ENCODE measurements at places on chromosomes 7 and 10. TPM values are rescaled to one million over a fixed set of nuclear protein-coding genes. Genes with fewer than 3 reads are reported as not detected.
A peak's percentile ranks its signal among the peaks of the same experiment; 100 is the strongest.

FFAR4 gene
- total RNA-seq = not detected

LIPK gene
- not detected for total RNA-seq

TUBAL3 gene
- total RNA-seq = not detected

CLDN4 gene
- 0.77 TPM for total RNA-seq

CDH23 gene
- 7.1 TPM for total RNA-seq

RELN gene
- 47.4 TPM for total RNA-seq

DNA sequence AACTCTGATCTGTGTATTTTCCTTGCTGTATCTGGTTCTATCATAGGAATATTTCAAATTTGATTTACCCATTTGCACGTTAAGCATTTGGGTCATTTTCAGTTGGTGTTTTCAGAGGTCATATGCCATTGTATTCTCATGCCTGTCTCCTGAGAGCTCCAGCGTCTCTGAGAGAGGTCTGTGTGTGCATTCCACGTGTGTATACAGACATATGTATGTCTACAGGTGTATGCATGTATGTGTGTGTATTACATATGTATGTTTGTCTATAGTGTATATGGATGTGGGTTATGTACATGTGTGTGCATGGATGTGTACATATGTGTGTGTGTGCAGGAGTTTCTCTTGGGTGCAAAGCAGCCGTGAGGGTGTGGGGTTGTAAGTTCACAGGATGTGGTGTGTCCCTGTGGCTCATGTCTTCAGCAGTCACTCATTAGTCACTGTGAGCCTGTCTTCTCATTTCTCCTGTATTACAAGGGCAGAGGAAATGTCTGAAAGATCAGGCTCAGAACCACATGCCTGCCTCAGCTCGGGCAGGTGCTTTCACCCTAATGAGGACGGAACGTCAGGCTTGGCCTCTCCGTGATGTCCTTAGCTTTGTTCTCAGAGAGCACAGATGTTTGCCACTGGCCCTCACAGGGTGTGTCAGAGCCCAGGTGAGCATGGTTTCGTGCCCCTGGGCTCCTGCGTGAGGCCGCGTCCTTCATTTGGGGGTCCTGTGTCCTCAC, 101.6 kb downstream of the NKX6-2 start:
- no peak for DNase-seq

DNA sequence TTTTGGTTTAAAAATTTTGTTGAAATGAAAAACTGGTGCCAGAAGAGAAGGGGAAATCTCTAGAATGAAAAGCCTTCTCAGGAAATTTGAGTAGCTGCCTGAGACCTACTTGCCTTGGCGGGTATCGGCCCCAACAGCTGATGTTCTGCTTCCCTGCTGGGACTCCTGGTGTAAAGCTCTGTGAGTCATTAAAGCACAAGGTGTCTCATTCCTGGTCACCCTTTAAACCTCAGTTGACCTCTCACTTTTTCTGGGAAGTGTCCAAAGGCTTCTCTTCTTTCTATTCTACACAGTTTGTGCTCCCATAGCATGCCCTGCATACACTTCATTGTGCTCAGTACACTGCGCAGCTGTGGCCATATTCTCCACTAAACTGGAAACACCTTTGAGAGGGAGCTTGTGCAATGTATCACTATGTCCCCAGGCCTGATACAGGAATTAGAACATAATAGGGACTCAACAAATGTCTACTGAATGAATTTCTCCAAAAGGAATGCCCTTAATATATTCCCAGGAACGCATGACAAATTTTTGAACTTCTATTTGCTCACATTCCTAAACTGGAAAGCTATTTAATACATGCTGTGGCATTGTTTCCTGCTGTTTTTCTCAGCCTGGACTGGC, 303.9 kb downstream of the SDHAF3 start:
- no peak for DNase-seq

- DNase-seq = no peak
These were observed 2.8 kb downstream of the TM9SF3 start for GRCh38 chr10:96584035-96584434.

DNA sequence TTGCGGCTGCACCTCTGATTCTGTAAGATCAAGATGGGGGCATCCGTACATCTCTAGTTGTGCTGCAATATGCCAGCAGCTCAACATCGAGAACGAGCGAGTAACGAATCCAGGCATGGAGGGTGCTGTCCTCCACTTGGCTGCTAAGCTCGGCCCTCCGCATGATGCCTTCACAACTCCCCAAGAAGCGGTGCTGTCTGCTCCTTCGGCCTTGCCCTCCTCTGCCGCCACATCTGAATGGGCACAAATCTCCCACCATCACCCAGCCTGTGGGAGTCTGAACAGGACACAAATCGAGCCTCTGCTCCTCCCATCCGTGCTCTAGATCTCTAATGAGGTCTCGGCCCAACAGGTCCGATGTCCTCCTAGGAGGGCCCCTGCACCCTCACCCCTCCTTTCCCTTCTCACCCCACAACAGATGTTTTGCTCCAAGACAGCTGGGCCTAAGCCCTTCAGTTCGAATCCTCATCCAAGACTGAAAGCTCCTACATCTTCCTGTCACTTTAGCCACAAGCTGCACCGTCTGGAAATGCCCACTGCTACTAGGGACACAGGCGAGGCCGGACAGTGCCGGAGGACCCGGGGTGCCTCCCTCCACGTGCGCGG, 86.7 kb downstream of the ZNF33B start:
- no peak for DNase-seq

DNA sequence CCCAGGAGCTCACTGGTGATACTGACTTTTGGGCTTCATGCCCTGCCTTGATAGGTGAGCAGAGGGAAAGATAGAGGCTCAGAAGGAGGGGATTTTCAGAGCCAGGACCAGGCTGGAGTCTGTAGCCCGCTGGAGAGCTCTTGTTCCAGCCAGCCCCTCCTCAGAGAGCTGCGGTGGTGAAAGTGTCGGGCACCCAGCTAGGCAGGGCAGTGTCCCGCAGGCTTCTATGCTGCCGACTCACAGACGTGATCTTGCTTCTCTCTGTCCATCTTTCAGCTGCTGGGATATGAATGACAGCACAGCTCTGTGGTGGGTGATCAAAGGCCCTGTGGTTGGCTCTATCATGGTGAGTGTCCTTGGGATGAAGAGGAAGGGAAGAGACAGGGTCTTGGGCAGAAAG, 35.2 kb downstream of the ADCYAP1R1 start:
- DNase-seq = no peak

- no peak for DNase-seq
These were observed 283.2 kb downstream of the WDR37 start for GRCh38 chr10:1339396-1339795.

DNA sequence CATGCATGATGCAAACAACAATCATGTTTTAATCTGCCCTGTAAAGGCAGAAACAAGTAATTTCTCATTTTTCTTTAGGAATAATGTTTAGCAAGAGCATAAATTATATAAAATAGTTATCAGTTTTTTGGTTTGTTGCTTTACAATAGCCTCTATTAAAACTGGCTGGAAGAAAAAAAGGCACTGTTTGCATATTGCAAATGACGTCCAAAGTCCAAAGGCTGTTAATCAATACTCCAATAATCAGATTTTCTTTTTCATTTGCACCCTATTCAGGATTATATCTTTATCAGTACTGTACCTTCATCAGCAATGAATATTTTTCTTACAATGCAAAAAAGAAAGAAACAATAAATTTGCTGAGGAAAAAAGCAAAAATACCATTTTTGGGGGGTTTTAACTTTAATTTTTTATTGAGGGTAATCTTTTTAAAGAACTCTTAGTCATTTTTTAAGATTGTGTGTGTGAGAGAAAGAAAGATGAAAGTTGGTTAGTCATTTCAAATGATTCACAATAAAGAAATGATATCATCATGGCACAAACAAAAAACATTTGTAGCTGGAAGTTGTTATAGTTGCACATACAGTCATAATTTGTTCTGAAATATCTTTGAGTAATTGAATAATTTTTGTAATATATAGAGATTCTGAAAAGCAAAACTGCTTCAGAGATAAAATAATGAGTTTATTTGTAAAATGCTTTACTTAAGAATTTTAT, 44.4 kb upstream of the AKR1C2 start:
- no peak for DNase-seq

DNA sequence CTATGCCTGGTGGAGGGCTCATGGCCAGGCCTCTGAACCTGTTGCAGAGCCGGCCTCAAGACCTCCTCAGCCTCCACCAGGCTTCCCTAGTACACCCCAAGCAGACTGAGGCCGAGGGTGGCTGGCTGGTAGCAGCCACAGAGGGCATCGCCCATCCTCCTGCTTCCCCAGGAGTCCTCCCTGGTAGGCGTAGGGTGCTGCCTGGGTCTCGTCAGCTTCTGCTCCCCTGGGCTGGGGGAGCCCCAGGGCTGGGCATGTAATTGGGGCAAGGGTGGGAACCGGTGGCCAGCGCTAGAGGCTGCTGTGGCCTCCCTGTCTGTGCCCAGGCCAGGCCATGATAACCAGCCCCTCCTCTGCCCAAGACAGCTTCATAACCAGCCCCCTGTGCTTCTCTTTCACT, 32.6 kb downstream of the TBATA start:
- no peak for DNase-seq

- no peak for DNase-seq
These were observed 22.8 kb upstream of the CRHR2 start for GRCh38 chr7:30705008-30705407.

GRCh38 chr7:83952236-83952635, 242.4 kb downstream of the SEMA3A start:
- DNase-seq = no peak

GRCh38 chr10:106711313-106711906, 453.1 kb downstream of the SORCS1 start:
- peak; percentile 27 for DNase-seq

- peak; percentile 68 for DNase-seq
These were observed 435 bp upstream of the PWWP2B start for GRCh38 chr10:132396494-132397035.

- no peak for DNase-seq
These were observed 34.9 kb upstream of the CNPY1 start for GRCh38 chr7:155581107-155581830.

- DNase-seq = no peak
These were observed 84.7 kb downstream of the ADCY1 start for GRCh38 chr7:45658716-45659495.

DNA sequence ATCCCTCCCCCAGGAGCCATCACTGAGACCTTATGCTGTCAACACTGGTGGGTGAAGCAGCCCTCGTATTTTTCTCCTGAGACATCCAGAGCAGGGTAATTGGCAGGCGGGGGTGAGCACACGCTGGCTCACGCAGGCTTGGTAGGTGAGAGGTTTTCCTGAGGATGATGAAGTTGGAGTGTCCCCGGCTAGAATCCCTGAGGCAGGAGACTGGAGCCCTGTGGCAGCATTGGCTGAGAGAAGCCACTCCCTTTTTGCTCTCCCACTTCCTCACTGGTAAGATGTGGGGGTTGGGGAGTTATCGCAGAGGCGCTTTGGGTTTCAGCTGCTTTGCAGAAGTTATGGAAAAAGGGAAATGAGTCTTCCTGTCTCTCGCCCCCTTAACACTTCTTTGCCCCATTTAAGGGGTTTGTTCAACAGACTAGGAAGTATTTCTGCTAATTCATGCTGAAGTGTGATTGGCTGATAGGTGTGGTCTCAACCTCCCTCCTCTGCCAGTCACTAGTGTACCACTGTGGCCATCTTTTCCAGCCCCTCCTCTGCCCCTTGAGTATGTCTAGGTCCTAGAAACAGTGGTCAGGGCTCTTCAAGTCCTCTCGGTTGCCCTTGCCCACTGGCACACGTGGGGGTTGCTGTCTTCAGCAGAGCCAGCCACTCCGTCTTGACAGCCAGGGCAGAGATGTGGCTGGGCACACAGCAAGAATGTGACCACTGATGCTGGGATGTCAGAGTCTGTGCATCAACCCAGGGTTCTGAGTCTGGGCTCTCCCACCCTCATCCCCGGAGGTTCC, 5.7 kb downstream of the ARPC1B start:
- DNase-seq = no peak
